Stimulated activated CD8-positive, alpha-beta memory T cell treated with anti-CD3 and anti-CD28 coated beads, Interleukin-7, amount 100 ng/mL, for 1 hour (primary cell): ENCODE measurements at places on chromosomes 7 and 10.

GRCh38 chr10:9885761-9886160 is 1131.9 kb upstream of the CELF2 start:
- DNase-seq: no peak

DNA sequence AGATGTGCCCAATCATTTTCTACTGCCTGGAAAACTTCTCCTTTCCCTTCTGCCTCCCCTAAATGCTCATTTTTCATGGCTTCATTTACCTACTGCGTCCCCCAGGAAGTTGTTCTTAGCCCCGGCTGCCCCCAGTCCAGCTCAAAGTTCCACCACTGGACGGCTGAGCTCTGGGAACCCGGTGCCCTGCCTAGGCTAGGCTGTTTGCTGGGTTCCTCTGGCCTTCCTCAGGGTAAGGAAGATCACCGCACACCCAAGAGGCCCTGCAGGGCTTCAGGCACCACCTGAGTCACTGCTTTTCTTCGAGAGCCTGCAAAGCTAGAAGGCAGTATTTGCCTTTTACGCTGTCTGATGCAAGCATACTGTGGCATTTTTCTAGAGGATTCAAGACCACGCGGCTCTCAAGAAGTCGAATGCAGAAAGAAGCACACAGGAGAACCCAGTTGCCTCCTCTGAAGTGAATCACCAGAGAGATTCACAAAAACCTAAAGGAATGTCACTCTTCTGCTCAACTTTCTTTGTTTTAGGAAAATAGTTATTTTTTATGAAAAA is 46.7 kb upstream of the ZMIZ1 start:
- DNase-seq: no peak

- DNase-seq: no peak
Measured at GRCh38 chr7:101943889-101944600, 126.6 kb downstream of the CUX1 start.

GRCh38 chr7:148487912-148488311 is 102.7 kb upstream of the C7orf33 start:
- DNase-seq: no peak

- no peak for DNase-seq
Measured at GRCh38 chr10:25130906-25131305, 43.9 kb upstream of the GPR158 start.

DNA sequence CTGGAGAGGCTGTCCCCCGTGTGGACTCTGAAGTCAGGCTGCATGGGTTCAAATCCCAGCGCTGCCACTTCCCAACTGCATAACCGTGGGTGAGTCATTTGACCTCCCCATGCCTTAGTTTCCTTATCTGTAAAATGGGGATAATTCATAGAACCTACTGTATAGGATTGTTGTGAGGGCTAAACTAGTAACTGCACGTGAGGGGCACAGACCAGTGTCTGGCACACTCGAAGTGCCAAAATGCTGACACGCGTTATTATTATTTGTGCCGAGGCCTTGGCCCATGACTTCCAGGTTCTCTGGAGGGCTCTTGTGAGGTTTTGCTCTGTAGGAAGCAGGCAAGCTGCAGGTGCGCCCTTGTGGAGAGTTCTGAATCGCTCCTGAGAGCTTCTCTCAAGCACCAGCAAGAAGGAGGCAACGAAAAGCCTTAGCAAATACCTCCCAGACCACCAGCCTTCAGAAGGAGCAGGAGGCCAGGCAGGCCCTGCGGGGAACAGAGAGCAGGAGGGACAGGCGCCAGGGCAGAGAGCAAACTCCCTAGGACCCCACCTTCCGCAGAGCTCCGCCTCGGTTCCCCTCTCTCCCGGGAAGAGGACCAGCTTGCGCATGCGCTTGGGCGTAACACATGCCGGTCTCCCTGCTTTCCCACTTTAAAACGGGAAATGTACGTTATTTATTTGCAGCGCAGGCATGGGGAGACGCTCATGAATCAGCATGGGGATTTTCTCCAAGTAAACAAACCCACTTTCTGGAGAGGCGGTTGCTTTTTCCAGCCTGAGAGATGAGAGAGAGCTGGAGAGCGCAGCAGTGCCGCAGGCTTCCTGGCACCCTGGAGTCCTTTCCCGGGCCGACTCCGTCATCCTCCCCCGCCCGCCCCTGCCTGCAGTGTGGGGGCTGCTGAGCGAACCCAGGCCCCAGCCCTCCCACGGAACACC is 39.6 kb downstream of the SORCS3 start:
- no peak for DNase-seq
